ENCODE measurements at places on chromosomes 2 and 18.

DNA sequence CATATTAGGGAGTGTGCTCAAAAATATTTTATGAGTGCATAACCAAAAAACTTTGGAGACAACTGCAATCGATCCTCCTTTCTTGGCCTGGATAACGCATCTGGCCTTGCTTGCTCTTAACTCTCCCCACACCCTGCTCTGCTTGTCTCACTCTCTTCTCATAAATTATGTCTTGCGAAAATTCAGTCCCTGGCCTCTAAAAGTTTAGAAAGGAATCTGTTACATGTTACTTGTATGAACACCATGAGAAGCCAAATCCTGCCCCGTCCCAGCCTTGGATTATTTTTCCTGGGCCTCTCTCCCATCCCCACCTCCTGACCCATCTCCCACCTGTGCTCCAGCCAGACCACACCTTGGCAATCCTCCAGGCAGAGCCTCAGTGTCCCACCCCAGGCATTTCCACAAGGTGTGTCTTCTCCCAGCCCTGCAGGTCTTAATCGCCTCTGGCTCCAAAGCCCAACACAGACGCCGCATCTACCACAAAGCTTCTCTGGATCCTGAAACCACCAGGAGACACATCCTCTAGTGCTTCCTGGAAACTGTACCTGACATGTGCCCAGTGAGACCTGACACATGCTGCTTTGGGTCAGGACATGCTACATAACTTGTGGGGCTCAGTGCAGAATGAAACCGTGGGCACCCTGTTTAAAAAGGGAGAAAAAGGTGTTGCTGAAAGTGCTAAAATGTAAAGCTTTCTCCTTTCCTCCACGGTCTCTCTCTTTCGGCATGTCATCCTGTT lies 99.6 kb upstream of the ST3GAL5 start:
- DNase-seq = no peak

- no peak for DNase-seq
These were observed 47.7 kb upstream of the MEIS1 start for GRCh38 chr2:66387016-66387753.

GRCh38 chr2:33241581-33241980 lies 234.9 kb upstream of the RASGRP3 start:
- DNase-seq = no peak

- DNase-seq = no peak
These were observed 34.6 kb upstream of the SLC14A1 start for GRCh38 chr18:45689396-45689795.

DNA sequence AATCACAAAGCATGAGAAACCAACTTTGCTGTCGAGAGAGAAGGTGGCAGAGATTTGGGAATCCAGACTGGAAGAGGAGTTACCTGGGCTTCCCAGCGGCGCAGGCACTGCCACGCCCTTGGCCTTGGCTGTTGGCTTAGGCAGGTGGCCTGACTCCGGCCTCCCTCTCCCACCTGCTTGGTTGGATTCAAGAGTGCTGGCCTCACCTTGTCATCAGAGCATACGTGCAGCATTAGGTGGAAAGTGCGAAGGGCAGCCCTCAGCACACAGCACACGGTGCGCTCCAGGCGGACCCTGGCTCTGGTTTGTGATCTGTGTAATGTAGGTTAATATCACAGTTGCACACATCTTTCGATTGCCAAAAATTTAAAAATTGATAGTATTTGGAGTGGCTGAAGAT lies 19.2 kb upstream of the ASB1 start:
- DNase-seq = peak; percentile 11

GRCh38 chr2:171249689-171250088 lies 89.0 kb upstream of the TLK1 start:
- no peak for DNase-seq

DNA sequence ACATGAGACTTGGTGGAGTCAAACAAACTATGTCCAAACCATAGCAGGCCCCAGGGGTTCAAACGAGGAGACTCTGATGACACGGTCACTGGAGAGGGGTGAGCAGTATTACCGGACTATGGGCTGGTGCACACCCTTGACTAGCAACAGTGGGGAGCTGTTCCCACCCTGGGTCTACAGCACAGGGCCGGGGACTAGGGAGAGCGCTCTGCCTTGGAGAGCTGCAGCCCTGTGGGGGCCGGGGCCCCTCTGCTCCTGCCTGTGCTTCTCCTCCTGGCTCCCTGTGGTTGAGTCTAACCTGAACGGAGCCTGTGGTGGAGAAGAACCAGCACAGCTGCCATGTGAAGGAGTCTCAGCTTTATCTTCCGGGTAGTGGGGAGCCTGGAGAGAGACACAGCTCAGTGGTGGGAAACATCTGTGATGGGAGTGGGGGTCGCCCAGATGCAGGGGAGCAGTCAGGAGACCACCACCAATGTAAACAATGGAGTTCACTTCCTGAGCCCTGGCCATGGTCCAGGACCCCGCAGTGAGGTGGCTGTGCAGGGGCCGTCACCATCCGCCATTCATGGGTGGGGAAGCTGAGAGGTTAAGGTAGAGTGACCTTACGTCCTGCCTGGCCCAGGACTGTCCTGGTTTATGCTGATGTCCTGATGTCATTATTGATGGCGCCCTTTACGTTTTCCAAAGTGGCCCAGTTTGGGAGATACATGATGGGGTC lies 195.7 kb upstream of the TWIST2 start:
- DNase-seq = no peak

- DNase-seq = no peak
These were observed 127.7 kb downstream of the TNS1 start for GRCh38 chr2:217875138-217875537.

GRCh38 chr2:63743982-63744966 lies 97.4 kb upstream of the UGP2 start:
- peak; percentile 36 for DNase-seq

GRCh38 chr2:216665242-216665641 lies 30.1 kb downstream of the IGFBP5 start:
- DNase-seq = no peak

DNA sequence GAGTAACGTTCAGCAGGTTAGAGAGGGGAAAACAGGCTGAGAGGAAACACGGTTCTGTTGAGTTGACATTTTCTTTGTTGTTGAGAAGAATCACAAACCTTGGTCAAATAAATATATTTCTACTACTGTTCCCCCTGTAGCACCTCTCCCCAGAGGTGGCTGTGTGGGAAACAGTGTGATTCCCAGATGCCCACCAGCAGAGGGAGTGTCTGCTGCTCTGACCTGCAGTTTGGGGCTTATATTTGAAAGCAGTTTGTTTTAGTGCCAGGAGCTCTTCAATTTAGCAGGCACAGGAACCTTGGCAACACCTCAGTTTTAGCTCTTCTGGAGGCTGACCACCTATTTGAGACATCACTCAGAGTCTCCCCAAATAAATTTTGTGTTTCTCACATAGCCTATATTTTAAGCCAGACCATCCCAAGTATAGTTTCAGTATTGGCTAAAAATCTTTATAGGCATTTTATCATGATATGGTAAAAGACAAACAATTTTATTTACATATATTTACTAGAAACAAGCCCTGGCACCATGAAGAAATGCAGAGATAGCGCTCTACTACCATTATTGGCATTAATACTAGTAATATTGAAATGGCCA lies 75.7 kb downstream of the PIK3C3 start:
- DNase-seq = no peak

GRCh38 chr2:30656079-30656478 lies 151.2 kb downstream of the CAPN13 start:
- no peak for DNase-seq

GRCh38 chr2:17160594-17160993 lies 357.6 kb downstream of the RAD51AP2 start:
- DNase-seq = no peak

DNA sequence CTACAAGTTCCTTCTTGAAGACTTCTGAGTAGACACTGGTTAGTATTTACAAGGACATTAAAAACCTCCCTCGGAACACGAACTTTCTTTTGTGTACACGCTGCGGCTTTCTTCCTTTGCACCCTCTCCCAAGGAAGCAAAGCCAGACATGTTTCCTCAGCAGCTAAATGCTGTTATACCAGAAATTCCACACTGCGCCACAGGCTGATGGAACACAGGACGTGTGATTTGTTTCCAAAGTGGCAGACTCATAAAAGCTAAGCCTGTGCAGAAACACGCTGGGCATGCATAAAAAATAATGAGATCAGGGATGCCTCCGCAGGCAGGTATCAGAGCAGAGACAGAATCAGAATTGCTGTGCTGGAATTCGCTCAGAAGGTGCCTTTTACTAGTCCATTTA lies 73.0 kb upstream of the RGPD5 start:
- DNase-seq = no peak

DNA sequence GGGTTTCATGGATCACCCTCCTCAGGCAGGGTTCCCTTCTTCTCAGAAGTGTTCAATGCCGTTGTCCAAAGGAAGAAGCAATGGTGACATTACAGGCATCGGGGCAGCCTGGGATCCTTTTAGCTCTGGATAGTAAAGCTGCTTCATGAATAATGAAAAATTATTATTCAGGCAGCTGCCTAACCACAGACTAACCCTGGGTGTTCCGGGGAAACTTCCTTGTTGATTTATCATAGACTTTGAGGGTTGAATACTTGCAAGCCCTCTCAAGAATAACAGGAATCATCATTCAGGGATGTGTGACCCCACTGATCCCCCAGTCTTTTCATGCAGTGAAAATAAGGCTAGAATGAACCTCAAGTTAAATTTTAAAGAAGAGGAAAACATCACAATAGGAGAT lies 419.4 kb downstream of the MEIS1 start:
- DNase-seq = no peak

DNA sequence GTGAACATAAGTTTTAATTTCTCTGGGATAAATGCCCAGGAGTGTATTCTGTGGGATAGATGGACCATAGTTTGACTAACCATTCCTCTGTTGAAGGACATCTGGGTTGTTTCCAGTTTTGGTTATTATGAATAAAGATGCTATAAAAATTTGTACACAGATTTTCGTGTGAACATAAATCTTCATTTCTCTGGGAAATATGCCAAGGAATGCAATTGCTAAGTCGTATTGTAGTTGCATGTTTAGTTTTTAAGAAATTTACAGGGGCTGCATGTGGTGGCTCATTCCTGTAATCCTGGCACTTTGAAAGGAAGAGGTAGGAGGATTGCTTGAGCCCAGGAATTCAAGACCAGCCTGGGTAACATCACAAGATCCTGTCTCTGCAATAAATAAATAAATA lies 6.9 kb upstream of the SLC11A1 start:
- DNase-seq = no peak

DNA sequence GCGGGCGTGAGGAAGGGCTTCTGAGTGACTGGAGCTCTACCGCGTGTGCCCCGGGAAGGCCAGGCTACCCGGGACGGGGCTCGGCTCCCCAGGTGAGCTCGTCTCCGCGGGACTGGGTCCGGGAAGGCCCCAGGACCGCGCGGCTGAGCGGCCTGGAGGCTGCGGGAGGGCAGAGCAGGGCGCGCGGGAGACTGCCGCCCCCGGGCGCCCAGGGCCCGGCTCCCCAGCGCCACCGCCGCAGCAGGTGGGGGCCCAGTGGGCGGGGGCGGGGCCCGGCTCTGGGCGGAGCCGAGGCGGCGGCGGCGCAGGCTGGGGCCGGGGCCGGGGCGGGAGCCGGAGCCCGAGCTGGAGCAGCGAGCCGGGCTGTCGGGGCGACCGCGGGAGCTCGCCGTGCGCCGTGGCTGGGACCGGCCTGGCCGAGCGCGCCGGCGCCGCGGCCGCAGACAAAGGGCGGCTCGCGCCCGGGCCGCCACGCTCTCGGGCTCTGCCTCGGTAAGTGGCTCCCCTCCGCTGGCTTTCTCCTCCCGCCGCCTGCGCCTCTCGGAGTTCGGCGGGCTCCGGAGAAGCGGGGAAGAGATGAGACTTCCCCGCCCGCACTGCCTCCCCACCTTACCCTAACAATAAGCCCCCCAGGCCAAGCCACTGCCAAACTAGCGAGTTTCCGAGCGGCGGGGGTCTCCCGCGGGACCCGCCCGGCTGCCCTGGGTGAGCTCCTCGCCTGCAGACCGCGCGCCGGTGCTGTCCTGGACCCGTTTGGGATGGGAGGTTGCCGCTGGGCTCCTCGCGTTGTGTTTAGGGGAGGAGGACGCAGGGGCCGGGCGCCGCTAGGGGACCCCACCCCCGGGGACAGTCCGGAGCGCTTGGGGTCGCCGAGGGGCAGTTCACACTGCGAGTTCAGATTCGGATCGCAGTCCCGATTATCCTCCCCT lies at the start of gene MAPK4:
Gene MAPK4, plus strand, starts transcription at position 336 of the 929 bp plus-strand sequence. CDS start 103,872 bp downstream, outside the sequence.
- peak; percentile 86 for DNase-seq

- DNase-seq = no peak
These were observed 41.4 kb upstream of the ITGB6 start for GRCh38 chr2:160241251-160242137.

DNA sequence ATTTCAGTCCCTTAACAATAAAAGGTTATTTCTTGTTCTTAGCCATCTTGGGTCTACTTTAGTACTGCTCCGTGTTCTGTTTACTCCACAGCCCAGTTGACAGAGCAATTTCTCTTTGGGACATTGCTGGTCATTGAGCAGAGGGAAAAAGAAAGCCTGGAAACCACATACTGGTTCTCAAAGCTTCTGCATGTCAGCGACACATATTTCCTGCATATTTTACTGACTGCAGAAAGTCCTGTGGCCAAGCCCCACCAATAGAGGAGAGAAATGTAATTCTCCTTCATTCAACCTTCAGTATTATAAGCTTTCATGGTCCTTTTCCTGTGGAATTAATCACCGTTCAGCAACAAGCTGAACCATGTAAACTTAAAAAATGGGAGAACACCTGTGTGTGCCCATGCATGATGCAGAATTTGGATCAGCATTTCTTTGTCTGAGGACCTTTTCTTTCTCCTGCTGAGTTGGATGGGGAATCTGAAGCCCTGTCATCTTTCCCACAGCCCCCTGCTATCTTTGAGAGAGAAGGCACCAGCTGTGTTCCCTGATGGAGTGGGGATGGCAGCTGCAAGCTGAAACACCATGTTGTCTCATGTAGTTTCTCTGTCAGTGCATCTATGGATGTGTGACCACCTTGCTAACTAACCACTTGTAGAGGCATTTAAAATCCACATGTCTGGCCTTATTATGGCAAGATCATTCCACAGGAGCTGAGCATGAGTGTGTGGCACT lies 431.6 kb downstream of the MEIS1 start:
- no peak for DNase-seq

DNA sequence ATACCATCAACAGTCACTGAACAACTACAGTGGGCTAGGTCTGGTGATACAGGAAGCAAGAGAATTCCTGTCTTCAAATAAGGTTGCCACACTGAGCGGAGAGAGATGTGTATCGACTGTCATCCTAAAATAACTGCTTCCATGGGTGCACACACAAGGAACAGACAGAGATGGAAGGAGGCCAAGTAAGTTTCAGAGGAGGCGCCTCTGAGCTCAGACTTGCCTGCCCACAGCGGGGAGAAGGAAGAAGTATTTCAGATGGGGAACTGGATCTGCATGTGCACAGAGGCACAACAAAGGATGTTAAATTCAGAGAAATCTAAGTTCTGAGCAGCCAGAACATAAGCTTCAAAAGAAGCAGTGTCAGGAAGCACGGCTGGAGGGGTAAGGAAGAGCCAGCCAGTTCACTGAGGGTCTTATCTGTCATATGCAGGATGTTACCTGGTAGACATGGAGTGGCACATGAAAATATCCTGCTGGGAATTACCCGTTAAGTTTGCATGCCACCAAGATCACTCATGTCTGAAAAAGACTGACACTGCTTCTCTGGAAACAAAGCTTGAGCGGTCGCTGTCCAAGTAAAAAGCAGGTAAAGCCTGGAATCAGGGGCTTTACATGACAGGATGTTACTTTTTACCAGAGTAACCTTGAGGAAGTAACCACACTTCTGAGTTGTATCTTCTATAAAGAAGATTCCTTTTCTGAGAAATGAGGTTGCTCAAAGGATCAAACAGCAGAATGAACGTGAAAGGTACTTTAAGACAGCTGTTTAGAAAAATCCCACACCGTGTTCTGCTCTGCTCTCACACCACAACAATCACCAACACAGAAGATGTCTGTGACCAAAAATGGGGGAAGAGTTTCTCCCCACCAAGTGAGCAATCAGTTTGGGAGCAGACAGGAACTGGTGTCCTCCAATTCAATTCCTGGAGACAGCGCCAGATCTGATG lies 260.2 kb downstream of the NBAS start:
- DNase-seq = no peak

Measured in NCI-H1417 (cell line).